ENCODE measurements at places on chromosomes 12 and 14. TPM values are rescaled to one million over a fixed set of nuclear protein-coding genes. Genes with fewer than 3 reads are reported as not detected.

The MMP17 gene
- 2.6 TPM for total RNA-seq

The PAH gene
- total RNA-seq, result 39.6 TPM

- DNase-seq, result no peak
These were observed 115.6 kb downstream of the RBM19 start for GRCh38 chr12:113850309-113851056.

- DNase-seq, result peak; percentile 94
These were observed 16.3 kb downstream of the GLTP start for GRCh38 chr12:109863847-109864712.

GRCh38 chr14:91405241-91405721, 12.3 kb downstream of the CCDC88C start:
- DNase-seq, result peak; percentile 65

- no peak for DNase-seq
These were observed 7.8 kb downstream of the CTDSP2 start for GRCh38 chr12:57838594-57839302.
